Left kidney (tissue), 8 donors: ENCODE measurements at places on chromosomes 1 and 21.

DNA sequence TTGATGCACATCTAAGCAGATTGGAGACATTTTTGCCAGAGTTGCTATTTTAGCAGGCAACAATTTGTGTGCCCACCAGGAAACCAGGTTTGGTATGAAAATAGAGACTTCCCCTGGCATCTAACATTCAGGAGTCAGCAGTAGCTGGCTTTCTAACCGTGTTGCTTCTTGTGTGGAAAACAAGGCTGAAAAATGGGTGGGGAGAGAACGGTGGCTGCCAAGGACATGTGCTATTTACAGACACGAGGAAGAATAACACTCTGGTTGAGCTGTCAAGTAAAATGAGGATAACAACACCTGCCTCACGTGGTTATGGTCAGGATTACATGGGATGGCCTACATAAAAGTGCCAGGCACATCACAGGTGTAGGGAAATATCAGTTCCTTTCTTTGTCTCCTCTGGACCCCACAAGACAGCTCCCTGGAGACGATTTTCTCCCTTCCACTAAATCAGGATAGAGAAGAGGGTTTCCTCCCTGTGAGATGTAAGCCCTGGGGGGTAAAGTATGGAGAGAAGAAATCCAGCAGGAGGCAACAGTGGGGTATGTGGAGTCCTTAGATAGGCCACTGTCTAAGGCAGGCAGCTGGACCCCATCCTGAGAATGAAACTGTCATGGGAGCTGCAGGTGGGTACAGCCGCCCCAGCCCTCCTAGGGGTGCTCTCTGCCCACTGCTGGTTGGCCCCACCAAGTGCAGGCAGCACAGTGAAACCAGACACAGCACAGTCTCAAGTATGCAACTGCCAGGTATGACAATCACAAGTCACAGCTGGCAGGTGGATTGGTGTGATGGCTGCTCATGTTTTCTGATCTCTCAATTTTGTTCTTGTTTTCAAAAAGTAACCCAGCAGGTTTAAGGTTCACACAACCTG is 80.3 kb downstream of the TENT5C start:
- no peak for DNase-seq

DNA sequence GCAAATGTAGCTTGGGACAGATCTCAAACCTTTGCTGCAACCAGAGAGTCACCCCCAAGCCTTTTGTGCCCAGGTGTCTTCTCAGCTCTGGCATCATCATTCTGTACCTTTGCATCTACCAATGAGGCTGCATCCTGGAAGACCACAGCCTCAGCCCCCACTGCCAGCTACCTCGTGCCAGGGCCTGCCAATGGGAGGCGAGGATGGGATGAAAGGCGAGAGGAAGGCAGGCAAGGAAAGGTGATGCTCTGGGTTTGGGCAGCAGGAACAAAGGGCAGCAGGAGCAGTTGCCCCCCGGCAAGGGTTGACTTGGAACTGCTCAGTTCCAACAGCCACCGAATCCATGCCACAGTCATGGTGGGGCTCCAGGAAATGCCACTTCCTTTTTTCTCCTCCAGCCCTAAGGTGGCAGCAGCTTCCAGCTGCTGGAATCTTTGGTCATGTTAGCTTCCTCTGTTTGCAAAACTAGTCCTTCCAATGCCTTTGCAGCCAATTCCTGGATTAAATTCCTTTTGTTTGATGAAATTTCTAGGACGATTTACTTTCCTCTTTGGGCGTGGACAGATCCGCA is 651.6 kb downstream of the NPHP4 start:
- DNase-seq = no peak

GRCh38 chr1:198969981-198970380 is 331.1 kb downstream of the PTPRC start:
- no peak for DNase-seq

GRCh38 chr1:229087906-229088305 is 183.0 kb upstream of the RAB4A start:
- no peak for DNase-seq

- no peak for DNase-seq
Observed at GRCh38 chr1:65959896-65960567, 167.3 kb downstream of the PDE4B start.

DNA sequence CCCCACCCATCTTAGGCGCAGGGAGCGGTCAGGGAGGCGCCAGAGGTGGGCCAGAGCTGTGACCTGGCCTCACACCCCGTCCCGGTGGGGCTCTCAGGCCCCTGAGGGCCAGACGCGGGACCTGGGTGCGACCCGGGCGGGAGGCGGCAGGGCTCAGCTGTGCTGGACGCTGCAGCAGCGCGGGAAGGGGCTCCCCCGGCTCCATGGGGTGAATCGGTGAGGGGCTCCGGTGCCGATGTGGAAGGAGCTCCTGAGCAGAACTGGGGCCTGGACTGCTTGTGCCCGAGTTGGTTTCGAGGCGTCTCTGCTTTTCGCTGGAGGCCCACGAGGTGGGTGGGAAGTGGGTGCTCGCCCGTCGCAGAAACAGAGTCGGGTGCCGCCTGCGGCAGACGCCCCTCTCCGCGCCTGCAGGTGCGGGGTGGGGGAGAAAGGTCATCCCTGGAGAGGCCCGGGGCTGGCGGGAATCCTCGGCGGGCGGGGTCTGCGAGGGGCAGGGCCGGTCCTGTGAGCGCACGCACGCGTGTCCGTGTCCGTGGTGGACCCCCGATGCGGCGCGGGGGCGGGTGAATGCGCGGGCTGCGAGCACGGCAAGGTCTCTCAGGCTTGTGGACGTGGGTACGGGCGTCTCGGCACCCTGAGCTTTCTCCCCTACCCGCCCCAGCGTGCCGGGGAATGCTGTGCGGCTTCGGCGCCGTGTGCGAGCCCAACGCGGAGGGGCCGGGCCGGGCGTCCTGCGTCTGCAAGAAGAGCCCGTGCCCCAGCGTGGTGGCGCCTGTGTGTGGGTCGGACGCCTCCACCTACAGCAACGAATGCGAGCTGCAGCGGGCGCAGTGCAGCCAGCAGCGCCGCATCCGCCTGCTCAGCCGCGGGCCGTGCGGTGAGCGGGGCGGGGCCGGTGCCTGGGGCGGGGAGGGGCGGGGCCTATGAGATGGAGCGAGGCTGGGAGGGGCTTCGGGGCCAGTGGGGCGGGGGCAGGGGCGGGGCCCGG is 20.4 kb downstream of the AGRN start:
- DNase-seq = no peak

- peak; percentile 61 for DNase-seq
Observed at GRCh38 chr1:37808369-37809319, 636 bp upstream of the YRDC start.

DNA sequence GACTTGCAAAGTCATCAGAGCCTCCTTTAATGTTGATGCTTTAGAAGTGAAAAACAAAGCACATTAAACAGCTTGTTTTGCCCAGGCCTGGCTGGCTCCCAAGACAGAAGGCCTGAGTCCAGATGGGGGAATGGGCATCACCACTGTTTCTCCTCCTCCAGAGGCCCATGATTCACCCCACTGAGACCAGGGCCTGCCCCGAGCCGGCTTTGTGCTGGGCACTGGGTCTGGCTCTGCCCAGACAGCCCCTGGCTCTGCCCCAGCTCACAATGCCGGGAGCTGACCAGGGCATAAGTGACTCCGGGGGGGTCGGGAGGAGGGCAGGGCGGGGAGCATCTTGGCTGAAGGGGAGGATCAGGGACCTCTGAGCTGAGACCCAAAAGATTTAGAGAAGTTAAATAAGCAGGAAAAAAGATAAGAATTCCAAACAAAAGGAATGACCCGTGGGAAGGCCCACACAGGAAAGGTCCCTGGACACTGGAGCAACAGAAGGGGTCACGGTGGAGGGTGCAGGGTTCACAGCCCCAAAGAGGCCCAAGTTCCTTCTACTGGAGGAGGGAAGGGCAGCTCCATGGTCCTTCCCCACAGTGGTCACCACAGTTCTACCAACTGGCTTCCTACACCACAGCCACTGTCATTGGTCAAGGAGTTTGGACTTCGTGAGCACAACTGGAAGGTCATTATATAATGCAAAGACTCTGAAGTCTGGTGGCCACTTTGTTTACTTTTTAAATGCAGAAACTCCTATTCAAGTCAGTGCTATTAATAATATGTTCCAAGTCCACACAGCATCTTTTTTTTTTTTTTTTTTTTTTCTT is 5.5 kb downstream of the C2CD2 start:
- DNase-seq = no peak

GRCh38 chr1:237032029-237032428 is 10.0 kb upstream of the RYR2 start:
- no peak for DNase-seq

GRCh38 chr1:241503444-241503843 is 16.1 kb downstream of the FH start:
- DNase-seq = no peak

- DNase-seq = no peak
Observed at GRCh38 chr21:29194847-29195246, 64.4 kb downstream of the MAP3K7CL start.

GRCh38 chr21:27418346-27418745 is 451.5 kb upstream of the ADAMTS5 start:
- DNase-seq = no peak

DNA sequence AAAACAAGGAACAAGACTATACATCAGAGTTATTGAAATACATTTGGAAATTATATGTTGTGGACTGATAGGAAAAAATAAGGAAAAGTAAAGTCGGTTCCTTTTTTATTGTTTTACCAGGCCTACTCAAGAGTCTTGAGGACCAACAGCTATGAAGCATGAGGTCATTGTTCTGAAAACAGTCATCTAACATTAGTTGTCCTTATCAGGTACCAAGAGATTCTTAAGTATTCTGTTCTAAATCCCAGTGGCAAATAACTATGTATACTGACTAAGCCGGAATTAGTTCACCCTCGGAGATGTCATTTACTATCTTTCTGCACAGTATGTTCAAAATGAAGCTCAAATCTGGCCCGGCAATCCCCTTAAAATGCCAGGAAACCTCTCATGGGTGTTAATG is 585 bp downstream of the ADGRL4 start:
- no peak for DNase-seq

- no peak for DNase-seq
Observed at GRCh38 chr1:23899070-23899469, 14.1 kb downstream of the CNR2 start.

- no peak for DNase-seq
Observed at GRCh38 chr1:2290595-2291510, 62.7 kb downstream of the SKI start.

DNA sequence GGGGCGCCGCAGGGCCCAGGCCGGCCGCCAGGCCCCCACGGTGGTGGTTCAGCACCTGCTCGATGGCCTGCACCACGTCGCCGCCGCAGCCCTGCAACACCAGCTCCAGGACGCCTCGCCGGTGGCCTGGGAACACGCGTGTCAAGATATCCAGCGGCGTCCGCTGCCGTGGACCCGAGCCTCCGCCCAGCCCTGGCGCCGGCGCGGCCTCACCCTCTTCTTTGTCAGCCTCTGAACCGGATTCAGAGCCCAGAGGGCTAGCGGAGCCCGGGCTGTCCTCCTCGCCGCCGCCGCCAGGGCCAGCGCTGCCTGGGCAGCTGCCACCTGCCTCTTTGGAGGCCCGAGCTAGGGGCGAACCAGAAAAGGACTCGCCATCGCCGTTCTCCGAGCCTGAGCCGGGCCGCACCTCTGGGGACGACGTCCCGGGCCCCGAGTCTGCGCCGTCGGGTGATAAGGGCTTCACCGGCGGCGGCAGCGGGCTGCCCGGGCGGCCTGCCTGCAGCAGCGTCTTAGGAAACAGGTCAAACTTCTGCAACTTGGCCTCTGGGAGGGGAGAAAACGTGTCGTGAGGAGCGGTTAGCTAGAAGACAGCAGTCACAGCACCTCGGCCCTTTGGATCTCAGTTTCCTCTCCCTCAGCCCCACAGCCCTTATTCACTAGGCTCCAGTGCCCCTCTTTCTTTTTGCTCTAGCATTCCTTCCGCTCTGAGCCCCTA is 3.9 kb downstream of the DMRTA2 start:
- DNase-seq = no peak

DNA sequence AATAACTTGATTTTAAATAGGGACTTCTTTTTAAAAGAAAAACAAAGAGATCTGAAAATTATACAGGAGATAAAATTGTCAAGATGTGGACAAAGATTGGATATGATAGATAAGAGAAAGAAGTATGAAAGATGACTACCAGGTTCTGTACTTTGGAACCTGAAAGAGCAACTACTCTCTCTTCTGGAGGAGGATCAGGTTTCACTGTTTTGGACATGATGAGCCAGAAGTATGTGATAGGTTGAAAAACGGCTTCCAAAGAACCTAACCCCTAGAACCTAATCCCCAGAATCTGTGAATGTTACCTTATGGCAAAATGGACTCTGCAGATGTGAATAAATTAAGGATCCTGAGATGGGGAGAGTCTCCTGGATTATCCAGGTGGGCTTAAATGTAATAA is 26.2 kb downstream of the RSBN1 start:
- DNase-seq = no peak

DNA sequence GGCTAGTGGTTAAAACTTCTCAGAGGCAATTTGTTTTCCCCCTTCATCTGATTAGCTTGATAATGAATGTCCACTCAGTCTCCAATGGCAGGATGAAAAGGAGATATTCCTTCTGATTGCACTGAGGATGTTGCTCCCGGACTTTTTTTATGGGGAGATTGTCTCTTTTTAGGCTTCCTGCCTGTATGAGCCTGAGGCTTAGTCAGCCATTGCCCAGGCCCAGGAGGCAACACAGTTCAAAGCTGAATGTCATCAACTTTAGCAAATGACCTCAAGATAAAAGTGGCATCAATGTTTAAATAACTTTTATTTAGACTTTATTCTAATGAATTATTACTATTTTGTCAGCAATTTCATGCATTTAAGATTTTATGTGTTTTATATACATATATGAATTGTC is 162.9 kb upstream of the PTBP2 start:
- DNase-seq = no peak

- no peak for DNase-seq
Observed at GRCh38 chr1:194013561-194013960, 827.1 kb upstream of the B3GALT2 start.

DNA sequence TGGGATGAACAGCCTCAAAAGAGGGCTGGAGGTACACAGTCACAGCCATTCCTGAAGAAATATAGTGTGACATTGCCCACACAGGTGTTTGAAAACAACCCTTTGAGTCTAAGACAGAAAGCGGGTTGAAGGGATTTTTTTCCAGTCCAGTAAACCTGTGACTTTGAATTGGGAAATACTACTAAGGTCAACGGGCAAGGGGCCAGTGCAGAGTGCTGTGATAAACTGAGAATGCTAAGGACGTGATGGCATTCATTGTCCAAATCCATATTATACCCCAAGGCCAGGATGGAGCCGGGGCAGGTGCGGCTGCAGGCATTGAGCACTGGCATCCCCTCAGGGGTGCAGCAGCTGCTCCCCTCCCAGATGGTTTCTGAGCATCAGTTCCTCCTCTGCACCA is 36.6 kb downstream of the KIAA0040 start:
- DNase-seq = no peak

GRCh38 chr1:7346070-7346596 is 425.0 kb upstream of the VAMP3 start:
- DNase-seq = no peak

GRCh38 chr1:155208541-155209311 is at the start of gene MTX1:
Gene MTX1, plus strand, starts transcription at chr1:155208695. Its CDS starts 110 bp downstream, at chr1:155208805.
- DNase-seq = peak; percentile 90

GRCh38 chr1:209603877-209604276 is 20.4 kb downstream of the CAMK1G start:
- DNase-seq = no peak

GRCh38 chr1:31991182-31991581 is 22.5 kb upstream of the KHDRBS1 start:
- no peak for DNase-seq

- DNase-seq = no peak
Observed at GRCh38 chr1:215287362-215287761, 204.8 kb downstream of the KCNK2 start.
